ENCODE measurements at places on chromosomes 2 and 18. TPM values are rescaled to one million over a fixed set of nuclear protein-coding genes. Genes with fewer than 3 reads are reported as not detected.

The COL5A2 gene
- total RNA-seq, result 6.1 TPM

- H3K4me3 ChIP-seq, result no peak overlapping the region
- H3K27me3 ChIP-seq, result no peaks in the 10 kb centered on the region
- no peak overlapping the region for H3K27ac ChIP-seq
- no peaks in the 10 kb centered on the region for H3K36me3 ChIP-seq
These were observed 66.0 kb upstream of the ACSL3 start for GRCh38 chr2:222794585-222795449.

The REG3G gene
- total RNA-seq, result not detected

DNA sequence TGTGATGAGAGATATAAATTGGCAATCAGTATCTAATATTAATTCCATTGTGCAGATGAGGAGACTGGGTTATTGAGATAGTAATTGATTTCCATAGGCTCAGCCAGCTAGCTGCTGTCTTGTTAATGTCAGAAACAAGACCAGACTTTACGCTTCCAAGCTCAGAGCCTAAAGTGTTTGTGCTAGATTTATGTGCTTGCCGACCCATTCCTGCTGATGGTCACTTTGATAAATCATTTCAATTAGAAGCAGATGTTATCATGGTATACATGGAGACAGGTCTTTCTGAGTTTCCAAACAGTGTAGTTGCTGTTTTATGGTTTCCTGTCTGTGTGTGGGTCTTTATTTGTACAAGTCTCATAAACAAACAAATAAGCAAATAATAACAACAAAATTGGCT lies 92.8 kb downstream of the AQP4 start:
- no peaks in the 10 kb centered on the region for H3K36me3 ChIP-seq
- H3K4me3 ChIP-seq, result no peak overlapping the region
- peaks cover 4% of the 10 kb centered on the region for H3K27me3 ChIP-seq
- H3K4me1 ChIP-seq, result no peaks in the 10 kb centered on the region
- no peak overlapping the region for H3K27ac ChIP-seq

- no peaks in the 10 kb centered on the region for H3K36me3 ChIP-seq
- peaks cover 54% of the 10 kb centered on the region for H3K27me3 ChIP-seq
- H3K4me3 ChIP-seq, result no peak overlapping the region
- DNase-seq, result no peak
- H3K4me1 ChIP-seq, result no peaks in the 10 kb centered on the region
These were observed 35.2 kb upstream of the CD207 start for GRCh38 chr2:70870790-70871189.

- no peak for DNase-seq
- no peaks in the 10 kb centered on the region for H3K27me3 ChIP-seq
- no peaks in the 10 kb centered on the region for H3K36me3 ChIP-seq
- H3K4me1 ChIP-seq, result no peaks in the 10 kb centered on the region
- H3K4me3 ChIP-seq, result no peak overlapping the region
These were observed 624.4 kb upstream of the SOX11 start for GRCh38 chr2:5067816-5068215.

The FEV gene
- total RNA-seq, result not detected

DNA sequence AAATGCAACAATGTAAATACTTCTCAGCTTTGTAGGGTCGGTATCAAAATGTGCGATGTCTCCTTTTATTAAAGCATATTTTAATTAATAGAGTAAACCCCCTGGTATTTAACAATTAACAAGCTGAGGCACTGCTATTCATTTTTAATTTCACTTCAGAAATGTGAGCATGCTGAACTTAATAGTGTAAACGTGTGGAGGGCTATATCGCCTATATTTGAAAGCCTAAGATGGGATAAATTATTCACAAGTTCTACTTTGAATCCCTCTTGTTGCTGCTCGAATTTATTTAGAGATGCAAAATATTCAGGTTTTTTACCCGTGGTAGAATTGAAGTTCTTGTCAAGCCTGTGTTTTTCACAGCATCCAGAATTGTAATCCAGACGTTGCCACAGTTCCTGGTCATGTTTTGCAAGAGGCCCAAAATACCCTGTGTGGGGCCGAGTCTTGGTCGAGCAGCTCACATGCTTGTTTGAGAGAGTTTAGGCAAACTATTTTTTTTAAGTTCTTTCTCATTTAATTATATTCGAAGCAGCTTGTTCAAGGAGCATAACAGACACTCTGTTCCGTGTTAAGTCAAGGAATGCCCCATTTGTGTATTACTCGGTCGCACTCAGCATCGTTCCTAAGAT lies 2.5 kb downstream of the SALL3 start:
- no peak overlapping the region for H3K4me3 ChIP-seq
- no peak overlapping the region for H3K27ac ChIP-seq
- H3K36me3 ChIP-seq, result no peaks in the 10 kb centered on the region
- no peak for DNase-seq
- H3K4me1 ChIP-seq, result peaks cover 10% of the 10 kb centered on the region

DNA sequence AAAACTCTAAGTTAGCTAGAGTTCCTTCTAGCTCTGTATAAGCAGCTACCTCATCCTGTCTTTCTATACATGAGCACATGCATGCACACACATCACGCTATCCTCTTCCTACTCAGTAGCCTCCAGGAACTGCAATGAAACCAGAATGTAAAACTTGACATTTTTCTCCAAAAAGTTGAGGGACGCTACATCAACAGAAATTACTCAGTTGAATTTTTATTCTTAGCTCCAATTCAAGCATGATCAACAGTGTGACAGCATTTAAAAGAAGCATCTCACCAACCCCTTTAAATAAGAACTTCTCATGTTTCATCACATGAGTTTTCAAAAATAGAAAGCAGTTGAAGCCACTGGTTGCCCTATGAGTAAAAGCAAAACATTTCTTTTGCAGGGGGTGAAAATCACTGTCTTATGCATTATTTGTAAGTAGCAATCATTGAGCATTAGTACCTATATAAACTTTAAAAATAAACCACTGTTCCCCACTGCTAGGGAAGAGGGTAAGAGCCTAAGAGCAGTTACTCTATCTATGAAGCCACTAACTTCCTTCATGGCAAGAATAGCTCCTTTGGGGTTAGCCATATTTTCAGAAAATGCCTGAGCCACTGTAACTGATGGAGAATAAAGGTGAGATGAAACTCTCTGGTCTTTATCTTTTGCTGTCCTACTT lies 77.9 kb upstream of the ARL5A start:
- no peaks in the 10 kb centered on the region for H3K27me3 ChIP-seq
- H3K4me3 ChIP-seq, result no peak overlapping the region
- H3K36me3 ChIP-seq, result no peaks in the 10 kb centered on the region
- H3K27ac ChIP-seq, result no peak overlapping the region
- peaks cover 20% of the 10 kb centered on the region for H3K4me1 ChIP-seq
- no peak for DNase-seq
